ENCODE measurements at places on chromosomes 5 and 9. TPM values are rescaled to one million over a fixed set of nuclear protein-coding genes. Genes with fewer than 3 reads are reported as not detected.

DNA sequence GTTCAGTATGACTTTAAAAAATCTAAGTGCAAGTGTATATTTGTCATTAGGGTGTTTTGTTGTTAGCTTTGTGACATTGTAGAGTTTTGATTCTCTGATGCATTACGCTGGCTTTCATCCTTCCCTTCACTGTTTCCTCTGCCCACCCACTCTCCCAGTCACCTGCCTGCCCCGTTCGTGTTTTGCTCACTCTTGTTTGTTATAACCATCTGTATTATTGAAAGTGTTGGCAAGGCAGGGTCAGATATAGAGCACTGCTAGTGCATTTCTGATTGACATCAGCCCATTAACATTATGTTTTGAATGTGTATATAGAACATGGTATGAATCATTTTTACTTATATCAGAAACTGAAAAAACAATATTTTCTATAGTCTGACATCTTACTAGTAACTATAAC, 27.3 kb downstream of the SCGB3A1 start:
- no peak for DNase-seq

DNA sequence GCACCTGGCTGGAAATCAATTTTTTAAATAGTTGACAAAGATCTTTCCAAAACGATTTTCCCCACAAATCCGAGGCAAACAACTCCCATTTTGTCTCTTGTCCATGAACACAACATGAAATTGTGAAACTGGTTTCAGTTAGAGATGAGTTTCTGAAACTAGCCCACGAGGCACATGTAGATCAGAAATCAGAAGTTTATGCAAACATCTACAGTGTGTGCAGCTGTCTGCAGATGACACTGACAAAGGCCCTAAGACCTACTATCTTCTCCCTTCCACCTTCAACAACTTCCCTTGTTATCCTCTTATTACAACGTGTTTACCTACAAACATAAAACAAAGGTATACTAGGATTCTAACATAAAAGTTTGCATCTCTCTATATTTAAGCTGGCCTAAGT, 183.3 kb downstream of the DIRAS2 start:
- no peak for DNase-seq

DNA sequence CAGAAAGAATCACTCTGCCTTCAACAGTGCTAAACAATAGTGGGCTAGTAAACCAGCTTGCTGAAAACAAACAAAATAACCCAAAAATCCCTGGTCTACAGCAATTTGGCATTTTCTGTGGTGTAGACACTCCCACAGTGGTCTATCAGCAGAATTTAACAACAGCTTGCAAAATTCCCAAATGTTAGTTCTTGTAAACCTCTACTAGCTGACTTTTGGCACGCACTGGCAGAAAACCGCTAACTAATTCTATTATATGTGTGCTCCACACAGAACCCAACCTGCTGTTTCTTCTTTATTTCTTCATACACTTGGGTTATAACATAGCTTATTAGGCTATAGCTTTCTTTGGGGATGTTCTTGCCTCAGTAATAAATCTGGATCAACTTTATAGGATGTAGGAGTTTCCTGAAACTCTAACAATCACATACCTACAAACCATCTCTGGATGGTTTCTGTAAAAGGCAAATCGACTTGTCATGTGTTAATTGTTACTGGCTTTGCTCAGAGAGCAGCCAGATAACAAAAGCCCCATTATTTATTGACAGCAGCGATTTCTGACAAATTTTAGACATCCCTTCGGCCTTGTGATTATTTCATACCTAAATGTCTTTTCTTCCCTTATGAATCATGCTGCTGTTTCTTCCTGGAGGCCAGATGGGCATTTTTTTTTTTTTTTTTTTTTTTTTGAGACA, 82.7 kb upstream of the NAA35 start:
- DNase-seq, result no peak

- DNase-seq, result no peak
Observed at GRCh38 chr5:27845248-27845647, 806.9 kb upstream of the CDH9 start.

GRCh38 chr9:104961238-104961637, 33.3 kb upstream of the ABCA1 start:
- no peak for DNase-seq

PCDHGB6 gene
- 11.6 TPM for total RNA-seq

DNA sequence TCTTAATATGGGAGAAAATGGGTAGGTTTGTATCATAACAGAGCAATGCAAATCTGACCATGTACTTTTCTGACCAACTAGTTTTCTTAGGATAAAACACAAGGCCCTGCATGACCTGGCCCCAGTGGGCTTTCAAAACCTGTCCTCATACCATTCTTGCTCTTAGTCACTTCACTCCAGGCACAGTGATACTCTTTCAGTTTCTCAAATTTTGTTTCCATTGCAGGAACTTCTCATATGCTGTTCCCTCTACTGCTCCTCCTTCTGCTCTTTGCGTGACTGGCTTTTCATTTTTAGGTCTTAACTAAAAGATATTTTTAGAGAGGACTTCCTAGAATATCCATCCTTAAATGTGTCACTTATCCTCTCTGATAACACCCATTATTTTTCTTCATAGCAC, 112.4 kb downstream of the INIP start:
- no peak for DNase-seq

- DNase-seq, result no peak
Observed at GRCh38 chr5:143877196-143877595, 65.2 kb downstream of the HMHB1 start.

GBGT1 gene
- 12.2 TPM for total RNA-seq

DNA sequence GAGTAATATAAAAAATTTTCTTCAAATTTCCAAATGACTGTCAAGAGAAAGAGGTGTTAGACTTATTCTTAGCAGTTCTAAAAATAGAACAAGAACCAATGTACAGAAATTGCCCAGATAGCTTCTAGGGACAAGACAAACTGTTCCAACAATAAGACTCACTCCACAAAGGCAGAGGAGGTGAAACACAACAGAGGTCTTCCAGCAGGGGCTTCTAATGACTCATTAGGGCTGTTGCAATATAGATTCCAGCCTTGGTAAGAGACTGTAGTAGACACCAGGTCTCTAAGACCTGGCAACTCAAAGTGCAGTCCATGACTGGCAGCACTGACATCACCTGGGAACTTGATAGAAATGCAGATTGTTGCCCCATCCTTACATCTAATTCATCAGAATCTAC, 134.6 kb upstream of the VLDLR start:
- DNase-seq, result no peak

DNA sequence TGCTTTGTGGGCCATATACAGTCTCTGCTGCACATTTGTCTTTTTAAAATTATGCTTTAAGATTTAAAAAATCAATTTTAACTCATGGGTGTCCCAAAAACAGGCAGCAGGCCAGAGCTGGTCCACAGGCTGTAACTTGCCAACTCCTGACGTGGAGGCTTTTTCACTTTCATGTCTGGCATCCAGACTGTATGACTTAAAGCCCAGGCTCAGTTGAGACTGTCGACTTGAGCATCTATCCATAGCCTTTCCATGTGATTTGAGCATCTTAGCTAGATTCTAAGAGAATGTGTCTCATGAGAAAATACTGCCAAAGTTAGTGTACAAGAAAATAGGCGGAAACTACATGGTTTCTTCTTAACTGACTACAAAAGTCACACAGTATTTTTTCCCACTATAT, 559.0 kb upstream of the TUSC1 start:
- DNase-seq, result no peak

- no peak for DNase-seq
Observed at GRCh38 chr5:13188371-13188770, 756.1 kb downstream of the DNAH5 start.
